ENCODE measurements at places on chromosomes 4 and X.

DNA sequence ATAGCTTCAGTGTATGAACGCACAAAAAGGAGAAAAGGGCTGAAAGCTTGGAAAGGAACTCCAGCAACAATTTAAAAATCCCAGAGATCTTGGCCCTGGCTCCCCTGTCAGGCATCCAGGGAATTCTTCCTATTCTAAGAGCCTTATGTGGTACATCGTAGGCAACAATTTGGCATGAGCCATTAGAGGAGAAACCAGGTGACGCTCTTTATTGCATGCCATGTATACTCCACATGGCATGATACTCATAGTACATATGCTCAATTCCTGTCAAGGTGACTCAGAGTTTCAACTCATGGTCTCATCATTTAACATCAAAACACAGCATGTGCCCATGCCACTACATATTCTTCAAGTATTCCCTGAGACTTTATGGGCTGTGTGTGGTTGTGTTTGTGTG, 191.3 kb downstream of the OR13H1 start:
- DNase-seq: no peak

- no peak for DNase-seq
Observed at GRCh38 chr4:148034813-148035212, 302.9 kb downstream of the ARHGAP10 start.

DNA sequence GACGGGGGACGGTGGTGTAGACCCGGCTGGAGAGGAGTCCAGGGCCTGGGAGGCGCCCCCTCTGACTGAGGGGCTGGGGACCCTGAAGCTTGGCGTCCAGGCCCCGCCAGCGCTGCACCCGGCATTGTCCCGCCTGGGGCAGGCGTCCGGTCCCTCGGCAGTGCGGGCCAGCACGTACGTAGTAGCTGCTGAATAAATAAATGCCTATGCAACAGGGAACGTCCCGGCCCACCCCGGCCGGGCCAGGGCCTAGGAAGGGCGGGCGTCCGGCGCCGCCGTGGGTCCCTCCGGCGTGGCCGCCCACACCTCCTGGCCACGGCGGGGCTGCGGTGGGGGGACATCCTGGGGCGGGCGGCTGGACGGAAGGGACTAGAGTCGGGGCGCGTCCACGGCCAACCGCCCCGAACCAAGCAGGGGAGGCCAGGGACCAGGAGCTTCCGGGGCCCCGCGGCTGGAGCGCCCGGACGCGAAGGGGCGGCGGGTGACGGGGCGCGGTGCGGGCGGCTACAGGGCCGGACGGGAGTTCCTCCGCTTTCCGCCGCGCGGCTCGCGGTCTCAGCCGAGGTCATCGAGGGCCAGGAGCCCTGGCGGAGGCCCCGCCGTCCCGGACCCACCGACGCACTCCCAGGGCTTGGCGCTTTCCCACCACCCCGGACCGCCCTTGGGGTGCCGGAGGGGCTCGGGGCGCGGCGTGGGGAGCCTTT, 886 bp upstream of the WWC2 start:
- peak; percentile 95 for DNase-seq

- DNase-seq: no peak
Observed at GRCh38 chr4:143347484-143348111, 10.9 kb downstream of the GAB1 start.

- DNase-seq: no peak
Observed at GRCh38 chrX:72110051-72110875, 21.5 kb downstream of the RTL5 start.

DNA sequence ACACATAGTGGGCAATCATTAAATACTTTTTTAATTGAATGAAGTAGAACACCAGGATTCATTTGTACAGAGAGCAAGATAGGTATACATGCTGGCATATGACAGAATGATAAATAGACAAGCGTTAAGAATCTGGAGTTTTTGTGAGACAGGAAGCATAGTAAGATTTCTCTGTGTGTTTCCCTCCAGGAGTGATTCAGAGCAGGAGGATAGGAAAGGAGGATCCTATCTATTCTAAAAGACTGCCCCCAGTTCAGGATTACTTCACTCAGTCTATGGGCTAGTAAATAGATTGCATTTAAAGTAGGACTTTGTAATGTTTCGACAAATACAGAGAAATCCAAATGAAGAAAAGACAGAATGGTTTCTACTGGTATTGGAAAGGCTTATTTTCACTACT, 423.7 kb downstream of the PDGFC start:
- no peak for DNase-seq

DNA sequence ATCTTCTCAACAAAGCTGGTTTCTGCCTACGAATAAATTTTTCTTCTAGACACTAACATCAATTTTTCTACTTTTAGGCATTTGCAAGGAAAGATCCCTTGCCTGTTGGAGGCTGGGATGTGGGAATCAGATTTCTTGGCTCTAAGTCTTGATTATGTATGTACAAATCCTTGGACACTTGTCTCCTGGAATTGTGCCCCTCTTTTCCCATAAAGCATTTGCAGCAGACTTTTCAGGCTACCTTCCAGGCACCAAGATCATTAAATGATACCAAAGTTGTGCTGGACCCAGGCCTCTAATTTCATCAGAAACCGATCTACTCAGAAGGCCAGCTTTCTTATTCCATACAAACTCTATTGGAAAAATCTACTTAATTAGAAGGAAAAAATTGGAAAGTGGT, 339.5 kb upstream of the DIPK2B start:
- no peak for DNase-seq

GRCh38 chr4:27791640-27792039, 931.0 kb downstream of the STIM2 start:
- DNase-seq: no peak

DNA sequence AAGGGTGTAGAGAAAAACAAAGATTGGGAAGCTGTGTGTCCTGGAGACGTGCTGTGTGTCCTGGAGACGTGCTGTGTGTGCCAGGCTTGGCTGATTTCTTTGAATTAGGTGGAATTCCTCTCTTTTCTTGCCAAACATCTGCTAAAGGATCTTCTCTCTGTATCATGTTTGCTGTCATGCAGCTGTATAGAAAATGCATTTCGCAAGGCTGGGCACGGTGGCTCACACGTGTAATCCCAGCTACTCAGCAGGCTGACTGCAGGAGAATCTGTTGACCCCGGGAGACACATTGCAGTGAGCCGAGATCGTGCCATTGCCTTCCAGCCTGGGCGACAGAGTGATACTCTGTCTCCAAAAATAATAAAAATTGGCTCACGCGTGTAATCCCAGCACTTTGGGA, 187.0 kb downstream of the CRLF2 start:
- DNase-seq: no peak

DNA sequence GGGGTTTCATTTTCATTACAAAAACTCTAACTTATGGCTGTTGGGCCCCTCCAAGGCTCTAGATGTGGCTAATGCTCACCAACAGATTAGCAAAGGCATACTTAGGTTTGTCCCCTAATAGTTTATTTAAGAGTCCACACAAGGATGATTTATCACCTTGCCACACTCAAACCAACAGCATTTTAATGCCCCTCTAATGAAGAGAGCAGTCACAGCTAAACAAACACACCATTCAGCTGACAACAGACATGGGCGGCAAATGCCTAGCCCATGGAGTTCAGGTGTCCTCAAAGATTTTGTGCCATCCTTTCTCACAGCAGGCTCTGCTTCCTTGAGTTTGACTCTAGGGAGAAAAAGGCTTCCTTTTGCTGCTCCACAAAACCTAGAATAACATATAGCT, 61.8 kb upstream of the CITED1 start:
- no peak for DNase-seq

GRCh38 chr4:55086578-55086977, 38.8 kb downstream of the KDR start:
- peak; percentile 13 for DNase-seq

Data from upper lobe of left lung (tissue), 6 donors.